ENCODE measurements at places on chromosomes 5 and 9. TPM values are rescaled to one million over a fixed set of nuclear protein-coding genes. Genes with fewer than 3 reads are reported as not detected.

Gene KCTD16
- total RNA-seq: 0.90 TPM

Gene MCIDAS
- not detected for total RNA-seq

Gene EXOSC2
- total RNA-seq: 23.0 TPM

Gene DAPK1
- 25.6 TPM for total RNA-seq

Gene CDC26
- 33.4 TPM for total RNA-seq

Gene GEMIN5
- 11.2 TPM for total RNA-seq

Gene PCDHGB2
- 3.2 TPM for total RNA-seq

Gene SLC34A1
- not detected for total RNA-seq

Gene HARS2
- 25.1 TPM for total RNA-seq

Gene PCDHGB5
- total RNA-seq: 21.7 TPM

Gene PCDHGB6
- total RNA-seq: 2.1 TPM

Gene PCDHGA5
- 0.32 TPM for total RNA-seq

Gene FAM78A
- 0.90 TPM for total RNA-seq

Gene DMRT3
- total RNA-seq: not detected

Gene TRIM52
- total RNA-seq: 12.6 TPM

Gene KCNN2
- not detected for total RNA-seq

Gene FBXL7
- 8.3 TPM for total RNA-seq

Gene HBEGF
- 5.2 TPM for total RNA-seq

Gene GARNL3
- 3.2 TPM for total RNA-seq

Gene GRIN3A
- total RNA-seq: not detected

Gene FBXL17
- total RNA-seq: 7.3 TPM

Gene HTR4
- total RNA-seq: not detected

Gene MAPKAP1
- 58.5 TPM for total RNA-seq

Gene OR13D1
- total RNA-seq: not detected
